ENCODE measurements at places on chromosomes 5 and 9.

DNA sequence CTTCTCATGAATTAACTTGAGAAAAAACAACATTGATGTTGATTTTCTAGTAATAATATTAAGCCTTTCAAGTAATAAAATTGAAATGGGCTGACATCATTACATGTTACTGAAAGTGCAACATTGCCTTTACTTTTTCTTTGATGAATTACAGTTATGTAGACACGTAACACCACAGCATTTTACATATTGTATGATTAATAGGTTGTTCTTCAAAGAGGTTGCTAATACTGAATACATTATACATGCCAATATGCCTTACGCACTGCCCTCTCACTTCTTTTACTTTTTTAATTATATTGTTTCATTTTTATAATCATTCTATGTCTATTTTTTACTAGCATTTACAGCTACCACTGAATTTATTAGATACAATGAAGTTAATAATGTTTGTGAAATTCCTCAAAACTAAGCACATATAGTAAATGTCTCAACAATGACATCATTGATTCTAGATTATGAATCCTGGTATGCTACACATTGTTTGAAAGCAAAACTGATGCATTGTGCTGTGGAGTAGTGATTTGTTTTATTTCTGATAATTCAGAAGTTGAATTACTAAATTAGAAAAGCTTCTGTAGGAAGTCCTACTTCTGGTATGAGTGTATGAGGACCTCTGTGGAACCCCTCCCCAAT lies 464.4 kb upstream of the IZUMO3 start:
- no peak for DNase-seq

DNA sequence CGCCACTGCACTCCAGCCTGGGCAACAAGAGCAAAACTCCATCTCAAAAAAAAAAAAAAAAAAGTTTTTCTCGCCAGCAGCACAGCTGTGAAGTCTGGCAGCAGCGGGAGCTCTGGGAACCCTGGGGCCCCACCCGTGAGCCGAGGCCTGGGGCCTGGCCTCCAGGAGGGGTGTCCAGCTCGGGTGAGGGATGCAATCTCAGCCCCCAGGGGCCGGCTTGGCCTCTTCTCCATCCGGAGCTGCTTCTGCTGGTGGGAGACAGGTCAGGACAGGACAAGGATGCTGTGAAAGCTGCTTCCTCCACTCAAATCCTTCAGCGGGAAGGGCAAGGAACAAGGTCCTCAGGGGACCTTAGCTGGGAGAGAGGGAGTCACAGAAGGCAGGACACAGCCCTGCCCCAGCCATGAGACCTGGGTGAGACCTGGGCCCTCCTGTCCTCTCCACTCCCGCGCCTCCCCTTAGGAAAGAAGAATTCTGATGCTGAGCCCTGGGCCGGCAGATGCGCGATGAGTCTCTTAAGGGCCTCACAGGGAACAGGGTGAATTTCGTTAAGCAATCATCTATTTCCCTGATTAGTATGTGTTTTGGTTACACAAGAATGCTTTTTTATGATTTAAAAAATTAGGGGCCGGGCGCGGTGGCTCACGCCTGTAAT lies 30.6 kb downstream of the PLPP7 start:
- no peak for DNase-seq

GRCh38 chr9:806285-807156 lies 35.0 kb upstream of the DMRT1 start:
- peak; percentile 62 for DNase-seq

GRCh38 chr5:44769200-44769876 lies 39.4 kb upstream of the MRPS30 start:
- no peak for DNase-seq

- peak; percentile 41 for DNase-seq
Measured at GRCh38 chr9:121807823-121808278, 156.4 kb downstream of the DAB2IP start.

All from frontal cortex (tissue), 4 donors.